Activated T-cell treated with anti-CD3 and anti-CD28 coated beads, Interleukin-2, amount 50 U/mL, for 72 hours (primary cell): ENCODE measurements at places on chromosomes 7 and 10.

DNA sequence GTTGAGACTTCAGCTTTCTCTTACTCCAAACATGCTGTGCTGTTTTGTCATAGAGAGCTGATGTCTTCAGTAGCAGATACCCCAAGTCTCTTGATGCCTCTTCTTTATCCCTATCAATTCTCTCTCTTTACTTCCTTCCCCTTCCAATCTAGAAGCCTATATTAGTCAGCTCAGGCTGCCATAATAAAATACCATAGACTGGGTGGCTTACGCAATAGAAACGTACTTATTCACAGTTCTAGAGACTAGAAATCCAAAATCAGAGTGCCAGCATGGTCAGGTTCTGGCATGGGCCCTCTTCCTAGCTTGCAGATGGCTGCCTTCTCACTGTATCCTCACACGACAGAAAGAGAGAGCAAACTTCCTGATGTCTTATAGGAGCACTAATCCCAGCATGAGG, 9.0 kb upstream of the GARS1 start:
- DNase-seq = no peak

DNA sequence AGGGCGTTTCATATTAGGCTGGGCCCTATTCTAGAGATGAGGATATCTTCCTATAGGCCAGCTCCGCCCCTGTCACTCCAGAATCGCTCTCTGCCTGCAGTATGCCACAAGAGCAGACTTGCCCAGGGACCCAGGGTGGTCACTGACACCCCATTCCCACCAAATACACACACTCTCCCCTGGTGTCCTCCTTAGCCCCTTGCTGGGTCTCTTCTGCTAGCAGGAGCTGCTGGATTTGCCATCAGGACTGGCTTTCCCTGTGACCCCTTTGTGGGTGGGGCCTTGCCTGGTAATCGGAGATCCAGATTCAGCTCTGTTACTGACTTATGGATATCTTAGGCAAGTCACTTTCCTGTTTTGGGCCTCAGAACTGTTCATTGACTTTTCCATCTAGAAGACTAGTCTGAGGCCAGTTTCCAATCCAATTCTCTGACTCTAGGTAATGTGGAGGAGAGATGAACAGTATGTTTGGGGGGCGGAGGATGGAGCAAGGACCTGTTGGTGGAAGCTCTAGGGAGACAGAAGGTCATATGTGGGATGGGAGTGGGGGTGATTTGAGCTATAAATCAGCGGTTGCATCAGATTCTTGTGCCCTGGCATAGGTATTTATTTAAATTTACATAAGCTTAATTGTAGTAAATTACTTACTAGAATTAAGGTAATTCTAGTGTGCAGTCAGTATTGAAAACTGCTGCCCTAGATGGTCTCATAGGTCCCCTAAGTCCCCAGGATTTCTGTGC, 1.6 kb downstream of the TSPAN15 start:
- DNase-seq = no peak

DNA sequence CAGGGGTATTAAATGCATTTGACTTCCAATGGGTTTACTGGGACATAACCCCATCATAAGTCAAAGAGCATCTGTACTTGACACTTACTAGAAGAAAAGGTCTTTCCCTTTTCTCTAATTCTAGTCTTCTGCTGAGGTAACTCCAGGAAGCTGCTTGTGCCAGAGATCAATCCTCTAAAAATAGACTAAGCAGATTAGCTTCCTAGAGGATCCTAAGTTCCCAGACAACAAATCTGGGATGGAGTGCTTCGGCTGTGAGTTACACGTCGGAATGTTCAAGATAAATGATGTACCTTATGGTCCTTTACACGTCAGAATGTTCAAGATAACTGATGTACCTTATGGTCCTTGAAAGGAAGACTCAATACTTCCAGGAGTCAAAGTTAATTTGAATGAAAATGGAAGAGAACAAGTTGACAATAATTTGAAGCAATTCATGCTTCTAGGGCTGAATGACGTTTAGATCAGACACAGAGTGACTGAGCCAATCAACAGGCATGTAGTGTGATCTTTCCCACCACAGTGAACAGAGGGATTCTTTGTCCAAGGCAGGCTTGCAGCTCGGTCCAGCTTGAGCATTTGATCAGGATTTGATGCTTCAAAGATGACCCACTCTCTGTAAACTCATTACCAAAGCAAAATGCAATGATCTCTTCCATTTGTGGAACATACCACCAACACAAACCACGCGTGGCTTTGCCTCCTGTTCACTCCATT, 63.8 kb downstream of the SLC37A3 start:
- DNase-seq = no peak

DNA sequence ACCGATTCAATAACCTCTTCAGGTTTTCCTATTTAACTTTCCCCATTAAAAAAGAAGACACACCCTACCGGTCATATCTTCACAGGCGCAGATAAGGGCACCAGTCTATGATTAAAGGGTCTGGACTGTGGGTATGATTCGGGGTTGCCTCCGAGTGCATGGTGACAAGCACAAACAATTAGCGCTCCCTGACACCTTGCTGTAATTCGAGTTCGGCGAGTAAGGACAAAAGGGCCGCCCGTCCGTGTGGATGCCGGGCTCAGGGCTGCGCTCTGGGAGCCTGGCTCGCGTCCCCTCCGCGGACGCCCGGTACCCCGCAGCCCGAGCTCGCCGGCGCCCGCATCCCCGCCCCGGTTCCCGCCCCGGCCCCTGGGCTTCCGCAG, 111.9 kb upstream of the RHEB start:
- no peak for DNase-seq

- no peak for DNase-seq
Measured at GRCh38 chr7:37205451-37205850, 243.2 kb downstream of the ELMO1 start.

DNA sequence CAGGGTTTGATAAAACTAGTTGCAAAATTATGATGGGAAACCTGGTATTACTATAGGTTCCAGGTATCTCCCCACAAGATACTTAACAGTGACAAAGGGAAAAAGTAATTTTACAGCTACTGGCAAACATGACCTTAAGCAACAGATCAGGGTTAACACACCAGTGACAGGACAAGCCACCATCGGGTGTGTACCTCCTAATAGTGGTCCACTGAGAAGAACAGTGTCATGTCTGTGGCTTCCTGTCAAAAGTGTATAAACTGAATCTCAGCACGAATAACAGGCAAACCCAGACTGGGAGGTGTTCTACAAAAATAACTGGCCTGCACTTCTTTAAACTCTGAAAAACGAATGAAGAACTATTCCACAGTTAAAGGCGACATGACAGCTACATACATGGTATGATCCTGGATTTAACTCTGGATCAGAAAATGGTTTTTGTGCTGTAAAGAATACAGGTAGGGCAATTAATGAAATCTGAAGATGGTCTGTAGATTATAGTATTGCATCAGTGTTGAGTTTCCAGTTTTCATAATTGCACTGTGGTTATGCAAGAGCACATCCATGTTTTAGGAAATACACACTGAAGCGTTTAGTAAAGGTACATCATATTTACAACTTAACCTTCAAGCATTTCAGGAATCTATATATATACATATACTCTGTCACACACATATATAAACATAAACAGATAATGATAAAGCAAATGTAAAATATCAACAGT, 32.0 kb upstream of the ARMS2 start:
- no peak for DNase-seq

DNA sequence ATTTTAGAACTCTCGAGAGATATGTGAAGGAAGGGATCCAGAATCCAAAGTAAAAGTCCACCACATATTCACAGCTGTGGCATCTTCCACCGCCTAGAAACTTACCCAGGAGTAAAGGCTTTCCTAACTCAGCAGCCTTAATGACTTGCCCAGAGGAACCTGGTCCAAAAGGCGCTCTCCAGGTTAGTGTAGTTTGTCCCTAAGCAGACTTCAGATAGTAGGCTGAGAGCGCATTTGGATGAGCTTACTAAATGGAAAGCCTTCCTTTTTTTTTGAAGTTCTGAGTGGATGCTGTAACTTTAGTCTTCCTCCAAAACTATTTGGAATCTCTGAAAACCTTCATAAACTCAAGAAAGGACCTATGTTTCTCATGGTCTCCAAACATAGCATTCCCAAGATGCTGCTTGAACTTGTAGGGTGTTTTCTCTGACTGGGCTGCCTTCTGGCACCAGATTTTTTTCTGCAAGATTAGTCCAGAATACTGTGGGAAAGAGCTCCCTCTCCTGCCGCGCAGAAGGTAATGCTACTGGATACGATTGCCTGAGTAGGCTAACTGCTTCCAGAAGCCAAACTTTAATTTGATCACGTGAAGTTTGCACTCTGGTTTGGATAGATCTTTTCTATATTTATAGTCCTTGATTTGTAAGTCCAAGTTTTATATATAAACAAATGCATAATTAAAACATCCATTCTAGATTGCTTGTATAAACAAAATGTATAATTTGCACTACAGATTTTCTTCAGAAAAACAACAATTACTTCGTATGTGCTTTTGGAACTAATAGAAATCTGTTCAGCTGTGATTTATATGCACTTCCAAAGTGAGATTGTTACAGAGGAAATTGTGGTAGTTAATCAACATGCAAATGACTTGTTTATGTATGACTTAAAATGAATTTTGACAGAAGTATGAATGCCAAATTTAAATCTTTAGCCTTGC, 19.6 kb upstream of the GPR37 start:
- DNase-seq = peak; percentile 18

GRCh38 chr10:70664702-70665195, 7.6 kb upstream of the ADAMTS14 start:
- no peak for DNase-seq

- DNase-seq = no peak
Measured at GRCh38 chr10:113381981-113382509, 170.8 kb upstream of the HABP2 start.

DNA sequence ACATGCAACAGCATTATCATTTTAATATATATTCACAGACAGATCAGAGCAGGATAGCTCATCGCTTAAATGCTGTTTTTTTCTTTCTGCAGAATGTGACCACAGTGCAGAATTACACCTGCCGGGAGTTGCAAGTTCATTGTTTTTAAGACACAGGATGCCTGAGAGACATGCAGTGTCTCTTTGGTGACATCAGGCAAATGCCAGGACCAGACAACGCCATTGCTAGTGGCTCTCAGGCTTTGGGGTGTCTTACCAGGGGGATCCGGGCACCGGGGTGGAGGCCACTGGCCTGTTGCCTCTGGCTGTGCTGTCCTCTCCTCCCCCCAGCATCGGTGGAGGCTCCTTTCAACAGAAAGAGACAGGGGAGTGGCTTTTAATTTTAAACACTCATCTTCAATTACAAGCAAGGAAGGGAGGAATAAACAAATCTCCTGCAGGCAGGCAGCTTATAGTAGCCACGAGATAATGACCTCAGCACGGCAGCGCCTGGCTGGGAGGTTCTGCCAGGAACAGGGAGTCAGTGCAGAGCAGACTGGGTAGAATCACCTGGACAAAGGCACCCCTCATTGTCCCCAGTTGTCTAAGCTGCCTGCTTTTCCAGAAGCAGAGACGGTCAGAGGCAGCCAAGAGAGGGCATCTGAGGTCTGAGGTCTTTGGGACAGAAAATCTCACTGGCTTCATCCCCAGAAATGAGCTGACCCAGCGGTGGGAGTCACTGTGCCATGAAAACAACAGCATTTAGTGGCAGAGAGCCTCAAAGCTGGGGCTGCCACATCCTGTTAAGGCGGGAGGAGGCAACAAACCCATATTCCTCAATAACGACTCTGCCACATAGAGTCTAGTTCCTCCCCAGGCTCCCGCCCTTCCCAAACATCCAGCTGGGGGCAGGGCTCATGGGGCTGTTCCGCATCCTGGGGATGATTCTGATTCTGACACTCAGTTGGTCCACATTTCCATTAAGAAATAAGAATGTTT, 148.4 kb downstream of the TCERG1L start:
- DNase-seq = no peak

DNA sequence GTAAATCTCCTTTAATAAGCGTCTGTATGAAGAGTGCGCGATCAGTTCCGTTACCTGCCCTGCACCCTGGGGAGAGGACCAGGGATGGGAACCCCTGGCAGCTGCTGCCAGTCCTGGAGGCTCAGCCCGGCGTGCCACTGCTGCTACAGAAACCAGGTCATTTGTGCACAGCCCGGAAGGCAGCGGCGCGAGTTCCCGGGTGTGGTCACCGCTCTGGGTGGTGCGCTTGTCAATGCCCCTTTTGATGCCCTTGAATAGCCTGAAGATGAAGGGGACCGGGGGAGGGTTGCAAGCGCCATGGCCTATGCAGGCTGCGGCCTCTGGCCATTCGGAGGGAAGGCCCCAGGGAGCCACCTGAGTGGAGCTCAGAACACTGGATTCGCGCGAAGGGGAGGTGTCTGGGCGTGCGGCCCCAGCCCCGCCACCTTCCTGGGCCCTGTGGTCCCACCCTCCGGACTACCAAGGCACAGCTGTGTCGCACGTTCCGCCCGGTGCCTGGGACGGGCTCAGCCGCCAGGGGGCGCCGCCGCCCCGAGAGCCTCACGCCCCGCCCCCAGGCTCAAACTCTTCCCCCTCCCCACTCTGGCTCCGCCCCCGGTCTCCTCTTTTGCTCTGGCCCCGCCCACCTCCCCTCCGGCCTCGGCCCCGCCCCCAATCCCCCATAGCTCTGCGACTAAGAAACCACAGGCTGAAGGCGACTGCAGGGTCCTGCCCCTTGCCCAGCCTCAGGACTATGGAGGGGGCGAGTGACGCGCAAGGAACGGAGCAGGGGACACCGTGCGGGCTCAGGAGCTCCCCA, 16.5 kb downstream of the AP5Z1 start:
- DNase-seq = peak; percentile 87

GRCh38 chr7:151680810-151681209, 161.1 kb upstream of the RHEB start:
- DNase-seq = no peak

DNA sequence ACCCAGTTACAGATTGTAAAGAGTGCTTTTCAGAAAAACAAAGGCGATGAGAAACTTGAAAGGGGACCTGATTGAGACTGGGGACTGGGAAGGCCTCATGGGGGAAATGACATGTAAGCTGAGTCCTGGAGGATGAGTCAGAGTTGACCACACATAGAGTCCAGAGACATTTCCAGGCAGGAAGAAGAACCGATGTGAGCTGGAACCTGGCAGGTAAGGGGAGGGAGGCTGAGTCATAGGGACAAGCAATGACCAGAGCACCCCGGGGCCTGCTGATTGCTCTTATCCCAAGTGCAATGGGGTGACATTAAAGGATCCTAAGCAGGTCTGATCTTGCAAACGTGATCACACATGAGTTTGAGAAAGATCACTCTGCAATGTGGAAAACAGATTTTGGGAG, 11.7 kb downstream of the TLL2 start:
- no peak for DNase-seq

- DNase-seq = no peak
Measured at GRCh38 chr7:151459726-151460473, 20.0 kb upstream of the CRYGN start.

DNA sequence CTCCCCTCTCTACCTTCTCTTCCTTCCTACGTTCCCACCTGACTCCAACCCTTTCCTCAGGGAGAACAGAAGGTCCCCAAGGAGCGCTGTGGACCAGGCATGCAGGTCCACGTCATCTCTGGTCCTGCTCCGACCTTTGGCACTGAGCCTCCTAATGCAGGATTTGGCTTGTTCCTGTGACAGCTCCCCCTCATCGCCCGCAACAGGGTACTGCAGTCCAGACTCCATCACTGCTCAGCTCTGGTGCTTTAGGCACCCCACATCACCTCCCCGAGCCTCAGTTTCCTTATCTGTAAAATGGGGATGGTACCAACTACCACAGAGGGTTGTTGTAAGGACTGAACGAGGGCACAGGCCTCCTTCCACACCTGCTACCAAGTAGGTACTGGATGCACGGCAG, 54.6 kb downstream of the FHIP2A start:
- no peak for DNase-seq

- no peak for DNase-seq
Measured at GRCh38 chr7:155863721-155864151, 51.5 kb upstream of the SHH start.

- DNase-seq = no peak
Measured at GRCh38 chr10:70328967-70329366, 45.2 kb upstream of the NPFFR1 start.

GRCh38 chr10:84668186-84668763, 339.9 kb downstream of the CCSER2 start:
- no peak for DNase-seq
